ENCODE measurements at places on chromosomes 7 and 10.
A peak's percentile ranks its signal among the peaks of the same experiment; 100 is the strongest.

DNA sequence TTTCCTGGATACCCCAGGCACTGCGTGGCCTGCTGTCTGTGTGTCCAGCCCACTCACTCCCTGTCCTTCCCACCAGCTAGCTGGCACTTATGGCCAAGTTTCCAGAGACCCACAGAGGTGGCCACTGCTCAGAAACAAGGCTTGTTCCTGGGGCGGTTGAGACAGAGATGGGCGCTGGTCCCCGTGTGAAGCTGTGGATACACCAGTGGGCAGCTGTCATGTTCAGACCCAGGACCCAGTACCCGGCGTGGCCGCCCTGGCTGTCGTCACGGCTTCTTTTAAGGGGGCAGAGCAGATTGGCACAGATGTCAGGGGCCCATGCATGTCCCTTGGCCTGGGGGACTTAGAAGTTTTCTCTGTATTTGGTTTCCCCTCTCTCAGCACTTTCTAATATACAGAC lies 36.3 kb downstream of the FOXL3 start:
- DNase-seq, result no peak

- DNase-seq, result no peak
Measured at GRCh38 chr7:16647435-16647960, 1.5 kb downstream of the BZW2 start.

- DNase-seq, result no peak
Measured at GRCh38 chr10:30709700-30710358, 80.3 kb upstream of the LYZL2 start.

DNA sequence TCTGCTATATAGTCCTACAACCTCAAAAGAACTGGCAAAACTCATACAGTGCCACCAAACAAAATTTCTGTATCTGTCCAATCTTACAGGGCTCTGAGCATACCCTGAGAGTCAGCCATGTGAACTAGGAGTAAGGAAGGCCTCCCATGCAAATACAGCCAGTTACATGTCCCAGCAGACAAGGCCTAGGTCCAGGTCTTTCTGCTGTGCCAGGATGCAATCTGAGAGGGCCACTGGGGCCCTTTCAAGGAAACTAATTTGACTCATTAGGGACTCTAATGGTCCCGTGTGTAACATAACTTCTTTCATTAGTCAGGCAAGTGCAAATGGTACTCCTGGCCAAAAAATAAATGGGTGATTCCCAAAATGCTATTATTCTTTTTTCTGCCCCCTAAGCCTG lies 17.9 kb upstream of the HIBADH start:
- no peak for DNase-seq

DNA sequence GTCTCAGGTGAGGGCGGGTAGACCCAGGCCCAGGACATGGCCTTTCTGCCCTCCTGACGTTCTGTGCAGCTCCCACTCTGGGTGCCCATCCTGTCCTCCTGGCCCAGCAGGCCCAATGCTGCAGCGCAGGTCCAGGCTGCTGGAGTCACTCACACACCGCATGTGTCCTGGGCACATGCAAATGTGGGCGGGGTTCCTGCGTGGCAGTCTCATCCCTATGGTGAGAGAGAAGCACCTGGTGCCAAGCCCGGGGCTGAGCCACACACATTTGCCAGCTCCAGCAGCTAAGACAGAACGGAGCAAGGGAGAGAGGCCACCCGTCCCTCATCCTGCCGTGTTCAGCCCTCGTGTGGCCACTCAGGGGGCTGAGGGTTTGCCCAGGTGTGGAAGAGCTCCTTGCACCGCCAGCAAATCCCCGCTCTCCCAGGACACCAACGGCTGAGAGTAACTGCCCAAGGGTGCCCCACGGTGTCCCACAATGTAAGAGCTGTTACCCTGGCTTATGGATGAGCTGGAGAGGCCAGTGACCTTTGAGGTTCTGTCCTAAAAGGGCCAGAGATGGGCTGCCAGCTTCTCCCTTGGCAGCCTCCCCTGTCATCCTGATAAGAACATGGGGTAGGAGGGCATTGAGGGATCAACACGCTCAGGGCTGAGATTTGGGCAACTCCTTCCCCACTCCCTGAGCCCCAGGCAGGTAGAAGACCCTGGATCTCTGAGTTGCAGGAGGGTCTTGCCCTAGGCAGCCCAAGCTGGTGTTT lies 4.4 kb downstream of the FUOM start:
- DNase-seq, result no peak

DNA sequence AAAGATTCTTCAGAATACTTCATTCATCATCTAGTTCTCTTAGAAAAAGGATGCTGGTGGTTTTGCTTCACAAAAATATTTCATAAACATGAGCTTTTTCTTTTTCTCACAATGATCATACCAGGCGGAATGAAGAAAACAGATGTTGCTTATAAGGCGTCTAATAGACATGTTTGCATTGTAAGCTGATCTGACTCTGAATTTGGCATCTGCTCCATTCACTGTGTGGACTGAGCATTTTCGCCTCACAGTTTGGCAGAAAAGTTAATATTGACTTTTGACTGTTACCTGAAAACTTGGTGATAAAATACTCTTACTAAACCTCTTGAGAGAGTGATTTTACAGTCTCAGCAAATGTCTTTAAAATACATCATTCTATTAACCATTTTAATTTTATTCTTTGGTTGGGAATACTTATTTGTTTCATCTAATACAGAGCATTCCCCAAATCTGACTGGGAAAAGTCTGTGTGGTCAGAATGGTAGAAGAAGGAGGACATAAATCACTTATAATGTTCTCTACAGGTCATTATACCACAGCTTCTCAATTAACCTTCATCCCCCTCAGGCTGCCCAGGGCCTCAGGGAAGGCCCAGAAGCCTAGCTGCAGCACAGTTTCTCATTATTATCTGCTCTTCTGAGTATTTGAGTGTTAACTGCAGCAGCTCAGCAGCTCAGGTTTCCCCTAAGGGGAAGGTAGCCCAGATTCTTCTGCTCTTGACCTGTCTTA lies 121.6 kb upstream of the KAT6B start:
- DNase-seq, result no peak

DNA sequence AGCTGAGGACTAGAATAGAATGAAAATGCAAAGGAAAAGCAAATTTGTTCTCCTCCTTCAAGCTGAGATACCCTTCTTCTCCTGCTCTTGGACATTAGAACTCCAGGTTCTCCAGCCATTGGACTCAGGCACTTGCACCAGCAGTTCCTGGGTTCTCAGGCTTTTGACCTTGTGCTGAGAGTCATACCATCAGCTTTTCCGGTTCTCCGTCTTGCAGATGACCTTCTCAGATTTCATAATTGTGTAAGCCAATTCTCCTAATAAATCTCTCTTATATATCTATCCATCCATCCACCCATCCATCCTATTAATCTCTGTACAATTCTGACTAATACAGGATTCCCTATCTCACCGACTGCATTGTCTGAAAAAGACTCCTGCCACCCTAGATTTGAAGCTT lies 108.3 kb downstream of the AHR start:
- DNase-seq, result no peak

DNA sequence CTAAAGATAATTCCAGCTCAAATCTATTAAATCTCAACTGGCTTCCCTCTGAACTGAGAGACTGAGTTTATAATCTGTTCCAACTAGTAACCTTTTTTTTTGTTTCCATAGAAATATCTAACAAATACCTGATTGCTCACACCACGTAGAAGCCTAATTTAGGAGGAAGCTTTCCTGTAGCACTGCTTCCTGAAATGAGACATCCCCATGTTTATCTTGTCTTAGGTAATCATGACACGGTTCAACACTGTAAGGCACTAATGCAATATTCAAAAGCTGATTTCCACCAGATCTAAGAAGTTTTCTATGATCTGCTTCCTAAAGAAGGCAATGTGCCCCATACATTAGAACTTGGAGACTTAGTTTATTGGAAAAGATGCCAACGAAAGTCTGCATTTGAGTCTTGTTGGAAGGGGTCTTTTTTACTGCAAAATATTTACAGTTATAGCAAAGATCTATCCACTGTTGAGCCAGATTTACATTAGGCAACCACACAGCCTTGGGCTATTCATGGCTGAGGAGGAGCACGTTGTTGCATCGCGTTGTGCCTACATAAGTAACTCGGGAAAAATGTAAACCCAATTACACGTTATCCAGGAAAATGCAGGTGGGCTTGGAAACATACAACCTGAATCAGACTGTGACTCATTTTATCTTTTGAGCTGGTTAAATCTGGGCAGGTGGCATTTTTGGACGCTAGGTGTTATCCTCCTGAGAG lies 66.3 kb downstream of the VIPR2 start:
- DNase-seq, result no peak

DNA sequence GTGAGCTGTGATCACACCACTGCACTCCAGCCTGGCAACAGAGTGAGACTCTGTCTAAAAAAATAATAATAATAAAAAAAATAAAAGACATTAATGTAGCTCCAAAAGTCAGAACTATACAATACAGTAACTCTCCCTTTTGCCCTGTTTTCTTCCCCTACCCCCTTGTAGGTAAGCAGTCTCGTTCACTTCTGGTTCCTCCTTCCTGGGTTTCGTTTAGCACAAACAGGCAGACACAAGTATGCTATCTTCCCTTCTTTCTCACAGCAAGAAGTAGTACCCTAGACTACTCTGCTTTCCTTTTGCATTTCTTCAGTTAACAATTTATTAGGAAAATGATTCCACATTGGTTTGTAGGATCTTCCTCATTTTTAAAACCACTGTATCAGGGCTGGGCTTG lies 33.1 kb downstream of the PDSS1 start:
- DNase-seq, result no peak

- no peak for DNase-seq
Measured at GRCh38 chr10:114477285-114477684, 73.0 kb upstream of the AFAP1L2 start.

- no peak for DNase-seq
Measured at GRCh38 chr7:88155756-88156155, 64.1 kb downstream of the SRI start.

DNA sequence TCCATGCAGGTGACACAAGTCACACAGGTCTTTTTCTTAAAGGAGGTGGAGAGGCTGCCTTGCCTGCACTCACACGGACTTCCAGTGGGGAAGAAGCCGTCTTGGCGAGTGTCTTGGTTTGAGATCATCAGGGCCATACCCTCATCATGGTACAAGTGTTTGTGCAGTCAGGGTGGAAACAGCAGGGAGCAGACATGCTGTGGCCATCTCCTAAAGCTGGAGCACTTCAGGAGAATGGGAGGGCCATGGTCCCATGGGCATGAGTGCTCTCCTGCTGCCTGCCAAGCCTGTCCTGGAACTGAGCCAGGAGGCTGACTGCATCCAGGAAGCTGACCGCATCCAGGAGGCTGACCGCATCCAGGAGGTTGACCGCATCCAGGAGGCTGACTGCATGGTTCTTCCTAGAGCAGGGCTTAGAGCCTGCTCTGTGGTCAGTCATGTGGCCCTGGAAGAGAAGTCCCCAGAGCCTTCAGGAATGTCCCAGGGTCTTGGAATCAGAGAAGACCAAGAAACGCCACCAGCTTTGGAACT lies 98.4 kb downstream of the ADARB2 start:
- DNase-seq, result peak; percentile 31

GRCh38 chr7:92057375-92057774 lies 76.9 kb downstream of the CYP51A1 start:
- DNase-seq, result no peak

- peak; percentile 39 for DNase-seq
Measured at GRCh38 chr7:30971840-30972563, 8.2 kb downstream of the GHRHR start.

DNA sequence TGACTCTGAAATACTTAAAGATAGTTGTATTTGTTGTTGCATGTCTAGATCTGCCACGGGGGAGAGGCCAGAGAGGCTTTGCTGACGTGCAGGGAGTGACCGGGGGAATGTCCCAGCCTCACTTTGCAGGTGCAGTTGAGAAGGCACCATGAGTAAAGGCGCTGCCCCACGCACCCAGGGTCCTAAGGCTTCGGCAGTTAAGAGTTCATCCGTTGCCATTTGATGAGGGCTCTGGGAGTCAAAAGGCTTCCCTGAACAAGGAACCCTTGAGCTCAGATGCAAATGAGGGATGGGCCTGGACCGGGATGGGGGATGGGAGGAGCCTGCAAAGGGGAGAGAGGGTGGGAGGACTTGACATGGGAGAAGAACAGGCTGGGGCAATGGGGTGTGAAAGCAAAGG lies 20.4 kb downstream of the PPP2R2D start:
- no peak for DNase-seq

DNA sequence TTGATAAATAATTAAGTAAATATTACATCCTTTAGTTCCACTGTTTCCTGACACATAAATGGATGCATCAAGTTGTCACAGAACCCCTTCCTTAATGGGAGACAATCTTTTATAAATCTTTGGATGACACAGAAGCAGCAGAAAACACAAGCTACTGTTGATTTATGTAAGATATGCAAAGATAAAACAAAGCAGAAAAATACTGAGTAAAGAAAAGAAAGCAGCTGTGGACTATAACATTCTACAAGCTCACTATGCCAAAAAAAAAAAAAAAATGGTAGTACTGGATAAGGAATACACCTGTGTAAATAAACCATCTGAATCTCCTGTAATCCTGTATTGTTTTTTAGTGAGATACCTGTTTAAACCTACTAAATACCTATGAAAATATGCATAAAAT lies 92.0 kb upstream of the FAM180A start:
- no peak for DNase-seq

- DNase-seq, result no peak
Measured at GRCh38 chr10:26481914-26482550, 43.9 kb downstream of the APBB1IP start.

- DNase-seq, result peak; percentile 19
Measured at GRCh38 chr7:45663965-45664633, 89.9 kb downstream of the ADCY1 start.

DNA sequence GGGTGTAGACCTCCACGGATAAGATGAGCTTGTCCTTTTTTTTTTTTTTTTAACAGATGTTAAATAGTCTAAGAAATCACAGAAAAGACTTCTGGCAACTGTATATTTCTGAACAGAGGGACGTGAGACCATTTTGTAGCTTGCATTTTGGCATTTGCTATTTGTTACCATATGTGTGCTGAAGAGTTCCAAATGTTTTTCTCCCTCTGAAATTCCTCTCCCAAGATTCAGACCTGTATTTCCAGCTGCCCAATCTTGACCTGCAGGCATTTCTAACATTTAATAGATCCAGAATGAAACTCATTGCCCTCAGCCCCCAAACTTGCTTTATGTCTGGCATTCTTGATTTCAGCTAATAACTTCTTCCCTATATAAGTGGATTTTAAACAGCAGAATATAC lies 223.1 kb upstream of the FZD1 start:
- DNase-seq, result no peak

DNA sequence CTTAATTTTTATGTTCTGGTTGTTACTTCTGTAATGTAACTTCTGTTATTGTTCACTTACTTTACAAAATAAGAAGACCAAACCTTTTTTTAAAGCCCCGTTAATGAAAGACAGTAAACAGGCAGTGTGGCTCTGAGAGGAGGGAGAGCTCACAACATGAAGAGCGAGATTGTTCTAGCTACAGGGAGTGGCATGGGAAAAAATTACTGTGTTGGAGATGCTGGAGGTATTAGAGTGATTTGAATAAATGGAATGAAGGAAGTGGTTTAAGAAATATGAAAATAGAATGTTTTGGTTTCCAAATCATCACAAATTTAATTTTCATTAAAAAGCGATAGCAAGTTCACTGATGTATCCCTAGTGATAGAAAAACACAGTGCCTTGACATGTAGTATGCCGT lies 31.8 kb downstream of the REEP3 start:
- no peak for DNase-seq

DNA sequence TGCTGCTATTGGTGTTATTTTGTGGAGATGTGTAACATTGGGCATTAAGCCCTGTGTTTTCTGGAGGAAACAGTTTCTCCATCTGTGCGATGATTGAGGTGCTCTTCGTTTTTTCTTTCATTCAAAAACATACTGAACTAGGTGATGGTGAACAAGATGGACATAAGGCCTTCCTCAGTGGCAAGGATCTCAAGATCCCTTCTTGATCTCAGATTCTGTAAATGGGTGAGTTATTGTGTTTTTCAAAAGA lies 759 bp upstream of the ELAPOR2 start:
- DNase-seq, result no peak

Data from ecto neural progenitor cell (in vitro differentiated cells).